NCI-H2081 treated with DMSO at 0.1 percent for 48 hours (cell line): ENCODE measurements at places on chromosomes 3 and 15.

DNA sequence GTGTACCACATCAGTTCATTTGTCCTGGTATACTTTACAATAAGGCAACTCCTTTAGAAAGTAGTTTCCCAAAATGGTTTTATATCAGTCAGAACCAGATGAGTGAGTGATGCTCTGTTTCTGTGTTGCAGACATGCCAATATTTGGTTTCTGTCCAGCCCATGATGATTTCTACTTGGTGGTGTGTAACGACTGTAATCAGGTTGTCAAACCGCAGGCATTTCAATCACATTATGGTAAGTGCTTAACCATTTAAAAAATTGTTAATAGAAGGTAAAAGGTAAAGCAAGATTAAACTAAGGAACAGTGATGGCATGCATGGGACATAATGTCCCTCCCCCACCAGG, 40.0 kb upstream of the SCAANT1 start:
- no peak for DNase-seq

DNA sequence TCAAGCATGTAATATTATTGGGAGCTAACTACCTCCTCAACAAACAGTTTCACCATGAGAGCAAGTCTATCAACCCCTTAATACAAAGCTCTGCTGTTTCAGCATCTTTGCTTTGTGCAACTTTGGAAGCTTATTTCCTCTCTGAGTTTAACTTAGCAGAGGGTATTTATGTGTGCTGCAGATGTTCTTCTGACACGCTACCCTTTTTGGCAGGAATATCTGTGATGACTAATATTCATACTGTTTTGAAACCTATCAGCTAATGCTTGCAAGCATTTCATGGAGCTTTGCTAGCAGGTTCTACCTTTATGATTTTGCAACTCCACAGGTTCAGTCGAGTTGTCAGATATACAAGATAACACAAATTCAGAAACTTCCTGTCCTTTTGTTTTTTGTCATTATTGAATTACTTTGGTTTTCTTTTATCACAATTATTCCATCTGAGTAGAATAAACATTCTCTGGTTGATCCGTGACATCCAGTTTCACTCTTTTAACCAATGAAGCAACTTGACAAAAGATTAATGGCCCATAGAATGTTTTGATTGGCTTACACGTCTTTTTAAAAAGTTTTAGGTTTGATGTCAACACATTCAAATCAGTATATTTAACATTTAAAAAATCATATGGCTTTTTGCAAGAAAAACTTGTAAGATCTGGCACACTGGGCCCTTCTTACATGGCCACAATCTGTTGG, 1.7 kb upstream of the SLC9A9 start:
- no peak for DNase-seq

- DNase-seq: no peak
Observed at GRCh38 chr3:38455639-38456430, 2.1 kb downstream of the ACVR2B start.

DNA sequence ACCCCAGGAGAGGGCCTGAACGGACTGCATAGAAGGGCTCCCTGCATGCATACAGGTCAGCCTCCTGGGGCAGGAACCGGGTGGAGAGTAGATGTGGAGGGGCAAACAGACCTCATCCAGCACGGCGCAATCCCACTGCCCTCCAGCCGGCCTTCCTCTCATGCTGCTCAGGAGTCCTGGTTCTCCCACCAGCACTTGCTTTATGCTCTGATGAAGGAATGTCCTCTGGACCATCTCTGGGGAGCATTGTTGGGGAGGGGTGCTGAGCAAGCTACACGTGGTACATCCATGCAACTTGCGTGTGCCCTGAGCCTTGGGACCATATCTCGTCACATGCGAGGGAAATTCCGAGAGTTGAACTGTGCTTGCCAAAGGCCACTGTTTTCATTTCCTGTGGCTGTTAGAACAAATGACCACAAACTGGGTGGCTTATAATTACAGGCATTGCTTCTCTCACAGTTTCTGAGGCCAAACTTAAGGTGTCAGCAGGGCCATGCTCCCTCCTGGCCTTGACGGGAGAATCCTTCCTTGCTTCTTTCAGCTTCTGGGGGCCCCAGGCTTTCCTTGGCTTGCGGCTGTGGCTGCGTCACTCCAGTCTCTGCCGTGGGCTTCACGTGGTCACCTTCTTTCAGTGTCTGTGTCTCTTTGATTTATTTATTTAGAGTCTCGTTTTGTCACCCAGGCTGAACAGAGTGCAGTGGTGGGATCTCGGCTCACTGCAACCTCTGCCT, 12.2 kb downstream of the SELENOS start:
- DNase-seq: no peak

DNA sequence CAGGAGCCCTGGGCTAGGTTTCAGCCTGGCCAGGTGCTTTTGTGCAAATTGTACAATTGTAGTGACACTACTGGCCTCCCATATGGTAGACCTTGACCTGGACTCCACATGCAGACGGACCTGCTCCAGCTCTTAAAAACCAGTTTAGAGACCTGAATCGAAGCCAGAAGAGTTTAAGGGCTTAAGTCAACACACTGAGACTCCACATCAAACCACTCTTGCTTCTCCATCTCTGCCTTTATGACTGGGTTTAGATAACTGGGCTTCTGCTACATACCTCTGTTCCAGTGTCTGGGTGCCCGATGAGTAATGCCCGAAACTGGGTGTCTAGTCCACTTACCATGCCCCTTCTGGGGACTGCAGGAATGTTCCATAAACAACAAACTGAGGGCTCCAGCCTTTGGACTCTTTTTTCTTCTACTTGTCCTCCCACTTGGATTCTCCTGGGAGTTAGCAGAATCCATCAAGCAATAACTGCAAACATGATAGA, 32.8 kb downstream of the TMEM212 start:
- no peak for DNase-seq

DNA sequence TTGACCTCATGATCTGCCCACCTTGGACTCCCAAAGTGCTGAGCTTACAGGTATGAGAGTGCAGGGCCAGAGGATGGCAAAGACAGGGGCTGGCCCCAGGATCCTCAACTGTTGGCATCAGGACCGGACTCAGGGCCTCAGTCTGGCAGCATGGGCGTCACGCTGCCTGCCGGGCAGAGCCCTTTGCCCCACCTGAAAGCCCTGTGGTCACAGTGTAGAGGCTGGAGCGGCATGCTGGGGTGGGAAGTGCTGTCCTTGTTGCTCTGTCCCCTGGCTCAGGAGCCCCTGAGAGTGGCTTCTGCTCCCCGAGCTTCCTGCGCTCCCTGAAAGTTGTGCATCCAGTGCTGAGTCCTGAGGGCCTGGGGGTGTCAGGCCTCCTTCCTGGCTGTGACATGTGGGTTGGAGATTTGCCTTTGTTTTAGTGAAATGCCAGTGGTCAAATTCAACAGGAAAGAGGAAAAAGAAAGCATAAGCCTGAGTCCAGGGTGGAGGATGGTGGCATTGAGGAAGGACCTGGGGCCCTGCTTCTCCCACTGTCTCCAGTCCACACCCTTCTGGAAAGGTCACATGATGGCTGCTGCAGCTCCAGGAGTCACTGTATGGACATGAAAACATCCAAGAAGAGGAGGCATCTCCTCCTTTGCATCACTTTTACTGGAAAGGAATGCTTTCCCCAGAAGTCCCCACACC, 147.2 kb downstream of the OR4M2 start:
- DNase-seq: no peak

DNA sequence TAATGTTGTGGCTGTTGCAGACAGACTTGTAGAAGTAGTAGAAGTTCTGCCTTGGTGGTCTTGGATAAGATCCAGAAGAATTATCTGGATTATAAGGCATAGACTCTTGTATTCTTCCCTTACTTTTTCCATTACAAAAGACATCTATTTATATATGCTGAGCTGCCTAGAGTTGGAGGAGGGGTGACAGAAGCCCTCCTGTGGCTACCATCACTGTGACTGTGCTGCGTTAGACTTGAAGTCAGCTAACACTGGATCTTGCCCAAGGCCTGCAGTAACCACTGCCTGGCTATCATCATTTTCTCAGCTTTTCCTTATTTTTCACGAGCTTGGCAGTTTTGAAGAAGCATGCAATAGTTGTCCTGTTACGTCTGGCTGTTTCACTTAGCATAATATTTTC, 684.8 kb upstream of the BCHE start:
- no peak for DNase-seq

- no peak for DNase-seq
Observed at GRCh38 chr3:6260551-6261191, 600.2 kb upstream of the GRM7 start.

DNA sequence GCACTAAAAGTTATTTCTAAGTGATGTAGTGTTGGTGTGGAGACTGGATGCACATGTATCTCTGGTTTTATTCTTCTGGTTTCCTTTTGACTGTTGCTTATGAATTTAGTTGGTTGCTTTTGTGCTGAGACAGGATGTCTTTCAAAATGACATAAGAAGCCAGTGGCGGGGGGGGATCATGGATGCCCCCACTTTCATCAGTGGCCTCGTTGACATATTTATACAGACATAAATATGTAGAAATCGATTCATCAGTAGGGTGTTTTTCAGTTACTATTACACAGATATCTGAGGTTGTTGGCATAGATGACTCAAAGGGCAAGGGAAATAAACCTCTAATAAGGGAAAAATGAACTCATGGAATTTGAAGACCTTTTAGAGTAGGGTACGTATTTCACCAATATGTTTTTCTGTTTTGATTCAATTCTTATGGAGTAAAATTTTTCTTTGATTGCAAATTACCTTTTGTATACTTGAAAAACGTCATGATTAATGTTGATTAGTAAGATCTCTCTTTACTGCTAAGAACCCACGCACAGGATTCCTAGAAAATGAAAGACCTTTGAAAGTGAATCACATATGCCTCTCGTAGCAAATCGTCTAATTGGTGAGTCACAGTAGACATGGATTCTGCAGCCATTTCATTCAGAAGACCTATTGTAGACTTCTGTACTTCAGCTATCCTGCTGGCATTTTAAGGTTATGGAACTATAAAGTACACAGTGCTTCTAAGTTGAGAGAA, 97.4 kb upstream of the RBMS3 start:
- DNase-seq: no peak

DNA sequence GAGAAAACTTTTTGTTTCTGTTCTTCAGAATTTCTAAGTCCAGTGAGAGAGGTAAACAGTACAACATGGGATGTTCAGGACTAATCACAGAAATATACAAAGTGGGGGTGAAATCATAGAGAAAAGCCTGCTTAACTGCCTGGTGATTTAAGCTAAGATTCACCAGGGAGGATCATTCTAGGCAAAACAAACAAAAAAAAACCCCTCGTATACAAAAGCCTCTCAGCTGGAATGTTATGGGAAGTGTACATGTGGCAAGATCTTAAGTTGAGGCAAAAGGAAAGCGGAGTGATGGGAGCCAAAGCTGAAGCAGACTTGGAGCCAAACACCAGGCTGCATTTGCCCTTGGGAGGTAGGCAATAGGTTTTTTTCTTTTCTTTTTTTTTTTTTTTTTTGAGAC, 40.0 kb upstream of the TJP1 start:
- no peak for DNase-seq

DNA sequence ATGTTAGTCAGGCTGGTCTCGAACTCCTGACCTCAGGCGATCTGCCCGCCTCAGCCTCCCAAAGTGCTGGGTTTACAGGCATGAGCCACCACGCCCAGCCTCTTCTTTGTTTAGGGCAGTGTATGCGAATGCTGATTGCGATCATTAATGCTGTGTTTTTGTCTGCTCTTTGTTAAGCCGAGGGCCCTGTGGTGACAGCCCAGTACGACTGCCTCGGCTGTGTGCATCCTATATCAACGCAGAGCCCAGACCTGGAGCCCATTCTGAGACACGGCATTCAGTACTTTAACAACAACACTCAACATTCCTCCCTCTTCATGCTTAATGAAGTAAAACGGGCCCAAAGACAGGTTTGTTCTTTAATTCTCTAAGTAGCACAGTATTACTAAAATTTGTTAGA, 7.8 kb downstream of the KNG1 start:
- no peak for DNase-seq

GRCh38 chr15:67082007-67082536, 16.7 kb downstream of the SMAD3 start:
- DNase-seq: no peak

DNA sequence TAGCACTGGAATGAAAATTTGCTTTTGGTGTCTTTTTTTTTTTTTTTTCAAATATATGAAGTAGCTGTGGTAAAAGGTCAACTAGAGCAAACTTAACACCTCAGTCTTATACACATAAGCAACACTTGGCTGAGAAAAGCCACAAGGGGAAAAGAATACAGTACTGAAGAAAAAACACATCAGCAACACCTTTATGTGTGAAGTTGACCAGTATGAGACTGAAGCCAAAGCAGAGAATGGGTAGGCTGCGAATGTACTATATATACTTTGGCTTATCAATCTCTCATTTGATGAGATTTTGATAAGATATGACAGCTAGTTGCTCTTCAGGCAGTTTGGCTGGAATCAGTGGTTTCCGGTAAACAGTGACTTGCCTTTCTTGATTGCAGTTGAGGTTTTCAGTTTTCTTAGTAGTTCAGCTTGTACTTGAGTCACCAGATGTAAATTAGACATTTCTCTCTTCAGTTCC, 22.0 kb upstream of the ZCWPW2 start:
- no peak for DNase-seq

DNA sequence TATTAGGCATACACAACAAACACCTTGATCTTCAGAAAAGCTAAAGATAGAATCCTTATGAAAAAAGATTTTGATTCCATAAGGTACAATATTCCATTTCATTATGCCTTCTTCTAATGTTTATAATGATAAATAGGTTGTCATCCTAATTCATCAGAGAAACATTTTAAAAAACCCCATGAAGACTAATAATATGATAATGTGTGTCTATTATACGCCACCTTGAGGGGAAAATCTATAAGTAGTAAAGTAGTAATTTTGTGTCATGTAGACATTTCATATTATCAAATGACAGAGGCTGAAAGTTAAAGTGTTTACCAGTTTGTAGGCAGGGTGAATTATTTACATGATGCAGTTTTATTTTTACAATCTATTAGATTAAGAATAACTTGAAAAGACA, 524.3 kb downstream of the GBE1 start:
- DNase-seq: no peak

- DNase-seq: no peak
Observed at GRCh38 chr3:132342183-132342582, 25.0 kb downstream of the ACP3 start.

GRCh38 chr3:20561166-20561565, 375.2 kb upstream of the SGO1 start:
- no peak for DNase-seq

DNA sequence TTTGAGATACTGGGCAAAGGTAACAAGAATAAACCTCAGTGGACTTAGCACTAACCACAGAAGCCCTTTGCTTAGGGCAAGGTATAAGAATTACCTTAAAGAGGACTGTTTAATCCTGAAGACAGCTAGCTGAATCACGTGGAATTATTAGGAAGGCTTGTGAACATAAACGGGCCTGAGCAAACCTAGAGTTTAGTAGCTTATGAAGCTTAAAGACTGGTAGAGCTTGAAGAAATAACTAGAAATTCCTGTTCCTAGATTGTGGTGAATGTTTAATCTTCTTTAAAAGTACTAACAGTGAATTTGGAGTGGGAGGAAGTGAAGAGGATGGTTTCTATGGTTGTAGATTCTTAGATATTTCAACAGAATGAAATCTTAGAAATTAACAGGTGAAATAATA, 428.9 kb upstream of the THRB start:
- no peak for DNase-seq
